Memory B cell (primary cell): ENCODE measurements at places on chromosomes 16 and 17.

DNA sequence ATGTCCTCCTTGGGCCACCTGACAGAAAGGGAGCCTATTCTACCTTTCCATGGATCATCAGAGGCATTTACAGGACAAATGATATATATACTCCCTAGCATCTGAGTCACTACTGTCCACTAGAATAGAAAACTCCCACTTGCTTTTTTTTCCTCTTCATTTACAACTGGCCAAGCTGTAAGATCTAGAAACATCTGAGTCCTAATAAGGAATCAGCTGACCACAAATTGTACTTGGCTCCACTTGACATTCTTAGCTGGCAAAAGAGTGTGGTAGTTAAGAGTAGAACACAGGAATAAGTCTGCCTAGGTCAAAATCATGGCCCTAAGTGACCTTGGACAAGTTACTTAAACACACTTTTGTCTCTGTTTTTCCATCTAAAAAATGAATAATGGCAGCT is 5.2 kb downstream of the RUSF1 start:
- H3K4me1 ChIP-seq: peaks cover 20% of the 10 kb centered on the region
- DNase-seq: no peak
- H3K27ac ChIP-seq: no peak overlapping the region
- H3K36me3 ChIP-seq: peaks cover 13% of the 10 kb centered on the region

DNA sequence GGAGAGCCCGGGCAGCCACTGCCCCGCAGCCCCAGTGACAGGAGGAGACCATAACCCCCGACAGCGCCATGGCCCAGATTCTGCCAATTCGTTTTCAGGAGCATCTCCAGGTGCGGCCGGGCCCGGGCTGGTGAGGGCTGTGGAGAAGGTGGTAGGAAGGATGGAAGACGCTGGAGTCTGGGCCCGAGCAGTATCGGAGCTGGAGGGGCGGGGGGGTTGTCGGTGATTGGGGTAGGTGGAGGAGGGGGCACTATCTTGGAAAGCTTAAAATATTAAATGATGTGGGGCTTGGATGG is 317 bp downstream of the CLTC start:
- H3K27me3 ChIP-seq: no peaks in the 10 kb centered on the region
- H3K36me3 ChIP-seq: no peaks in the 10 kb centered on the region
- peak overlapping the region; percentile 91 for H3K4me3 ChIP-seq

GRCh38 chr17:13316657-13317056 is 285.1 kb downstream of the HS3ST3A1 start:
- H3K27me3 ChIP-seq: no peaks in the 10 kb centered on the region
- no peaks in the 10 kb centered on the region for H3K4me1 ChIP-seq
- no peak overlapping the region for H3K4me3 ChIP-seq
- H3K27ac ChIP-seq: no peak overlapping the region

- H3K4me1 ChIP-seq: peaks cover 15% of the 10 kb centered on the region
- peaks cover 6% of the 10 kb centered on the region for H3K36me3 ChIP-seq
- H3K4me3 ChIP-seq: peak within 1 kb of the TSS; percentile 92
- peak within 1 kb of the TSS; percentile 87 for H3K27ac ChIP-seq
Measured at GRCh38 chr16:30948667-30949649, at the start of gene ORAI3. TSS of gene ORAI3 (plus strand) at chr16:30949068. CDS start at chr16:30949290, 222 bp downstream.

DNA sequence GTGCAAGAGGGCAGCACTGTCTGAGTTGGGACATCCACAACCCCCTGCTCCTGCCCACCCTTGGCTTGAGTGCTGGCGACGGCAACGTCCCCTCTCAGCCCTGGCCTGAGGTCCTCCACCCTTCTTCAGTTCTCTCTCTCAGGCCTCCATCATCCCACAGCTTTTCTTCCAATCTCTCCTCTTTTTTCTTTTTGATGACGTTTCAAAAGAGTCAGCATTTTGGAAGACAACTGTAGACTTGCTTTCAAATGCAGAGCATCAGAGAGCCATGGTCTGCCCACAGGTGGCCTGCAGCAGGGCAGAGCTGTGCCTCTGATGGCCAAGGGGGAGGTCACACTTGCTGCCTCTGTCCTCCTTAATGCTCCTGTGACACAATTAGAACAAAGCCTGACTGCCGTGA is 775.4 kb downstream of the KCNJ18 start:
- H3K27me3 ChIP-seq: no peaks in the 10 kb centered on the region
- no peaks in the 10 kb centered on the region for H3K36me3 ChIP-seq
- no peak overlapping the region for H3K4me3 ChIP-seq
- DNase-seq: no peak
- no peaks in the 10 kb centered on the region for H3K4me1 ChIP-seq

DNA sequence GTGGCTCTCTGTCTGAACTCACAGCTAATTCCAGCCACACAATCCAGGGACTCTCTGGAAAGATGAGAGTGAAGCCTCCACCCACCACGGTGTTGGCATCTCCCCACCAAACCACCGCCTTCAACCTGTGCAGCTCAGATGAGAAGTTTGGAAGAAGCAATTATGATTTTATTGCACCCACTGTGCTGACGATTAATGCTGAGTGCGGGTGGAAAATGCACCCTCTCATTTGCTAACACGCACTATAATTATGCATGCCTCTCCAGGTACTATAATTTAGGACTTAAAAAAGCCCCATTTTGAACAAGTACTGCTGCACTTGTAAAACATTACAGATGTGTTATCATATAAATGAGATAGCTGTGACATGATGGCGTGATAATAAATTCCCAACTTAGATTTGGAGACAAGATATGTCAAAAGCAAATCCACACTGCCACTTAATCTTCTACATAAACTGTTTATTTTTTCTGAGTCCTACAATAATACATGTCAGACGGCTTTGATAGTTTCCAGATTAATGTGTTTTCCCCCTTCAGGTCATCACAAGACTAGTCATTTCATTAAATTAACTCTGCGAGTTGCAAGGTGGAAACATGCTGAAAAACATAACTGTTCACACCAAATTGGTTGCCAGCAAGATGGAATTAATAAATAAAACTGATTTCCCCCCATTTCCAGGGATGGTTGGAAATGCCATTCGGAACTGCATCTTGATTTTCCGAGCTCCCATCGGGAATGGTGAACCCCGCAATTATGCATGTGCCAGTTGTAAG is 466.5 kb upstream of the MAF start:
- no peak for DNase-seq
- H3K27ac ChIP-seq: no peak overlapping the region
- H3K27me3 ChIP-seq: no peaks in the 10 kb centered on the region
- H3K4me3 ChIP-seq: no peak overlapping the region
- H3K36me3 ChIP-seq: no peaks in the 10 kb centered on the region
- no peaks in the 10 kb centered on the region for H3K4me1 ChIP-seq

- DNase-seq: no peak
- no peak overlapping the region for H3K27ac ChIP-seq
- no peak overlapping the region for H3K4me3 ChIP-seq
Measured at GRCh38 chr17:60167065-60167741, 17.4 kb downstream of the CA4 start.

DNA sequence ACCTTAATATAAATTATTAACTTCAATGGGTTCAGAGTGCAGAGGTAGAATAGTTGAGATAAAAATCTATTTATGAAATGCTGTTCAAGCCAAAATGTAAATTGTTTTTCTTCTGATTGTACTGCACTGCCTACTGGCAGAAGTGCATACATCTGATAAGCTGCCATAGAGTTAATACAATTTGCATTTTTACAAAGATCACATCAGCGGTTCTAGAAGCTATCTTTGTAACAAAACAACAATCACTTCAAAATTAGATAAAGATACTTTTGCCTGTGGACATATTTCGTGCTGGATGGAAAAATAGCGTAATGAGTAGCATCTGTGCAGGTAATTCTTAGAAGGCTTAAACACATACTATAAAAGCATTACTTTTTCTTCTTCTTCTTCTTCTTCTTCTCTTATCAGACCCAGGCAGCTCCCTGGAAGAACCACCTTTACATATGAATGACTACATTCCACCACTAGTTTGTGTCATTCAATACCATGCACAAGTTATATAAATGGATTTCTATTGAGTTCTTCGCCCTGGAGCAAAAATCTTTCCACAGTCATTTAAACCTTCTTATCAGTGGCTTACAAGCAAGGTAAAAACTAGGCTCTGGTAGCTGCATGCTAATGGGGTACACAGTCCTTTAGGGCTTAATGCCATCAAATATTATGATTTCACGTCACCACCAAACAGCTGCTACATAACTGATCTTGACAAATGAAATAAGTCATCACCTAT is 47.0 kb downstream of the SYNRG start:
- DNase-seq: no peak
- H3K4me3 ChIP-seq: no peak overlapping the region
- H3K36me3 ChIP-seq: peaks cover 32% of the 10 kb centered on the region
- no peaks in the 10 kb centered on the region for H3K4me1 ChIP-seq
- no peak overlapping the region for H3K27ac ChIP-seq
- no peaks in the 10 kb centered on the region for H3K27me3 ChIP-seq

DNA sequence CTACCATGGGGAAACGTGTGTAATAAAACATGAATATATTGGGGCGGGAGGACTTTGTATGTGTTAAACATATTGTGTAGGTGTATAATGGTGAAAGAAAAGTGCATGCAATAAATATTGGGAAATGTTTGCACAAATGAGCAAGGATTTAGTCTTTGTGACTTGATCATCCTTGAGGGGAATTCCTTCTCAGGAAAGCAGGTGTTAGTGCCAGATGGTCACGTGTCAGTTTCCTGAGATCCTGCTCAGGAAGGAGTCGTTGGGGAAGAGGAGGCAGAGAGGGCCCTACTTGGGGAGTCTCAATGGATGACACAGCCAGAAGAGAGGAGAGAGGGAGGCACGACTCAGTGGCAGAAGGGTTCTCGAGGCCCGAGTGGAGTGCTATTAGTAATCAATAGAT is 53.2 kb downstream of the MSI2 start:
- no peak overlapping the region for H3K4me3 ChIP-seq
- no peak overlapping the region for H3K27ac ChIP-seq
- H3K27me3 ChIP-seq: no peaks in the 10 kb centered on the region
- H3K36me3 ChIP-seq: peaks cover 20% of the 10 kb centered on the region
- DNase-seq: no peak
